Activated T-helper 2 cell treated with anti-CD3 and anti-CD28 coated beads, Interferon-gamma antibody, Interleukin-2, Interleukin-4, amounts not matched to agents 10 μg/mL and 5 μg/mL and 100 μg/mL, durations not matched to agents 14 hours and 24 hours and 36 hours (primary cell): ENCODE measurements at places on chromosomes 6 and 20.

GRCh38 chr6:170185175-170185978, 105.5 kb downstream of the DLL1 start:
- no peak for DNase-seq

GRCh38 chr6:37033255-37033654, 27.8 kb downstream of the FGD2 start:
- no peak for DNase-seq

DNA sequence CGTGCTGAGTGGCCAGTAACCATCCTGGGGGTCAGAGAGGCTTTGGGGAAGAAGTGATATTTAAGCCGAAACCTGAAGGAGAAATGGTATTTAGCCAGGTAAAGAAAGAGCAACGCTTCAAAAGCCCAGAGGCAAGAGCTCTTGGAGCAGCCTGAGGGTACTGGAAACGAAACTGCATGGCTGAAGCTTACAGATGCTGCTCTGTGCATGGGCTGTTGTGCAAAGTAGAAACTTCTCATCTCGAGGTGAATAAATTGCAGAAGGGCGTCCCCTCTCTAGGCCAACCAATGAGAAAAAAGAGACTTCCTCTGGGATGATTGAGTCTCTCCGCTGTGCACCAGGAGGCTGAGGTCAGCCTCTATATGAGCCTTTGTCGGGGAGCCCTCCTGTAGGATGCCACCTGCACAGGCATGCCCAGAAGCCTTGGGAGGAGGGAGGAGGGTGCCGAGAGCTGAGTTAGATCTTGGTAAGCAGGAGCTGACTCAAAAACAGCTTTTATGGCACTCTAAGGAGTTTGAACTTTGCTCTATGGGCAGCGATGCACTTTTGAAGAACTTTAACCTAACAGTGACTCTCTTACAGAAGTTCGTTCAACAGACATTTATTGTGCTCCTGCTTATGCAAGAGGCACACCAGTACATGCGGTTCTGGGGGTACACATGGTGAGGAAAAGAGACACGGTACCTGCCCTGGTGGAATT, 61.6 kb upstream of the EDN1 start:
- DNase-seq, result no peak

DNA sequence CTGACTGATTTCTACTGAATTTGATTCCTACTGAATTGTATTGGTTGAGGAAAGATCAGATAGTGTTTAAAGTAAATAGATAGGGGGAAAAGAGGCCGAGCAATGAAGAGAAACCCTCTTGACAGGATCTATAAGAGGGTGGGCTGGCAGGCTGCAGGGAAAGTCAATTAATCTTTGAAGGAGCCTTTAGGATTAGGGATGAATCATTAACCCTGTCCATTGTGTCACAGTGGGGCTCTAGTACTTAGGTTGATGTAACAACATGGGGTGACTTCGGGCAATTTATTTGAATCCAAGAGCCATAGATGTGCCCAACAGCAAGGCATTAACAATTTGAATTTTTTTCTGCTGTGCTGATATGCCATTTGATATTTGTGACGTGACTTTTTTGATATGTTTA, 7.5 kb downstream of the RFX6 start:
- no peak for DNase-seq

- no peak for DNase-seq
Observed at GRCh38 chr20:16806886-16807285, 58.7 kb downstream of the OTOR start.

DNA sequence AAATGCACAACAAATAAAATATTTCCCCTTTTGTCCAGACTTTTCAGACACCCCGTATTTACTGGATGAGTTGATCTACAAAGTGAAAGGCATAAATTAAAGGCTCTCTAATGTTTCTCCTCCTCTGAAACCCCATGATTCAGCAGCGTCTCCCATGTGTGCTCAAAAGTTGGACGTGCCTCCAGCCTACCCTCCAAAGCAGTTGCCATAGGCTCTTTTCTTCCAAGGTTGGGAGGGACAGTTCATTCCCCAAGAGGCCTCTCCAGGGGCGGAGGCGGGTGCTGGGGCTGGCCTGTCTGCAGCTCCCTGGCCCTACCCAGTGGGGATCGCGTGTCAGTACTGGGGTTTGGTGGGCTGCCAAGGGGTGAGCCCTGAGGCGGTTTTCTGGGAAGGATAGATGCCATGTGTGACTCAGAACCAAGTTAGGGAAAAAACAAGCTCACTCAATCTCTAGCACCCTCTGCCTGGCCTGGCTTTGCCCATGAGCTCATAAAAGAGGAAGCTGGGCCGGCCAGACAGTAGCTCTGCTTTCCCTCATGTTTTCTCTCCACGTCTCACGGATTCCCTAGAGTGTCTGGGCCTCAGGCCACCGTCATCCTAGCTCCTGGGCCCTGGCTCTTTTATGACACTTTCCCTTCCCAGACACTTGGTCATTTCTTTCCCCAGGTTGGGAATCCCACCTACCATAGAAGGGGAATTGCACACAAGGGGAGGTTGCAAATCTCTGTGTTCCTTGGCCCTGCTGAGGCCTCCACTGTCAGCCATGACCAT, 8.0 kb upstream of the IER3 start:
- no peak for DNase-seq
